LNCaP clone FGC (cell line): ENCODE measurements at places on chromosomes 7 and 10.
A peak's percentile ranks its signal among the peaks of the same experiment; 100 is the strongest.

- no peak for DNase-seq
Measured at GRCh38 chr10:16712883-16713282, 104.3 kb downstream of the RSU1 start.

GRCh38 chr7:100957832-100958421 lies 8.6 kb downstream of the MUC3A start:
- no peak for DNase-seq

DNA sequence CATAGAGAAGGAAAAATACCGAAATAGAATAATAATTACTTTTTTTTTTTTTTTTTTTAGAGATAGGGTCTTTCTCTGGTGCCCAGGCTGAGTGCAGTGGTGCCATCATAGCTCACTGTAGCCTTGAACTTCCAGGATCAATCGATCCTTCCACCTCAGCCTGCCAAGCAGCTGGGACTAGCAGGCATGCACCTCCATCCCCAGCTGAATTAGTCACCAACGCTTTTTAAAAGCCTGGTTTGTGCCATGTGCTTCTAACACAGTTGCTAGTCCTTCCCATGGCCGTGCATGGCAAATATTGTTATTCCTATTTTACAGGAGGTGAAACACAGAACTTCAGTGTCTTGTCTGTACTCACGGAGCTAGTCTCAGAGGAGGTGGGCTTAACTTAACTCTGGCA lies 23.2 kb downstream of the LYZL2 start:
- no peak for DNase-seq

DNA sequence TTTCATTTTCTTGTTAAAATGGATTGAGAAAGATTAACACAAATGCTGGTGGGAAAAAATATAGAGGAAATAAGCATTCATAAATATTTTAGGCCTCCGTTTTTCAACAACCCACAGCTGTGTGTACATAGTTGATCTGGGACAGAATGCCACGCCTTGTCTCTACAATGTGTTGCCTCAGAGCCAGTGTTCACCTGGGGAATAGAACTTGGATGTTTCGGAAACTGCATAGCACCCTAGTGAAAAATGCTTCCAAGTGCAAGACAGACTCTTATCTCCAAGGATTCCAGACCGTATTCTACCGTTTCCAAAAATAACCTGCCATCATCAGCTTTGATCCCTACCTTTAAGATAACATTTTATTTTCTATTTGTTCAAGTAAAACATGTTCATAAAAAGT lies 260.9 kb downstream of the SDK1 start:
- DNase-seq: no peak

DNA sequence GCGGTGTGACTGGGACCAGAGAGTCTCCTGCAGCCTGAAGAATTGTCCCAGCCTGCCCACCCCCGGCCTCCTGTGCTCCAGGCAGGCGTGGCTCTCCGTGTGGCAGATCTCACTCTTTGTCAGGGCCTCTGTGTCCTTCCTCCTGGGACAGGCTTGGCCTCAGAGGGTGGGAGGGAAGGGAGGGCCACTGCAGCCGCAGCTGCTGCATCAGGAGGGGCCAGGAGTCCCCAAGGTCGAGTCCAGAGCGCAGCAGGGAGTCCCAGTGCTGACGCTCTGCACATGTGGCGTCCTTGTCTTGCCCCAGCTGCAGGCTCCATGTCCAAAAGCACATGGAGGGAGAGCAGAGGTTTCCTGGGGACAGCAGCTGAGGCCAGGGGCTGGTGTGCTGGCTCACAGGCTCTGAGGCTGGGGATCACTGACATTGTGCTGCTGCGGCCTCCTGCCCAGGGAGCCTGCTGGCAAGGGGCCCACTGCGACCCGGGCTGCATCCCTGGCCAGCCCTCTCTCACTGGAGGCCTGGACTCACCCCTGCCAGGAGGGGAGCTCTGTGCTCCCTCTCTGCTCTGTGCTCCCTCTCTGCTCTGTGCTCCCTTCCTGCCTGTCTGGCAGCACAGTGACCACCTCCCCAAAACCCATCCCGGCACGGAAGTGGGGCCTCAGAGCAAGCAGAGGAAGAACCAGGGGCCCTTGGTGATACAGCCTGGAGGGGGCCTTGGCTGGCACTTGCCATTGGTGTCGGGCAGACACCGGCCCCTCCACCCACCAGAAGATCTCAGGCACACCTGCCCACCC lies 114.6 kb upstream of the RET start:
- DNase-seq: no peak

- DNase-seq: no peak
Measured at GRCh38 chr10:77584938-77585337, 52.7 kb downstream of the KCNMA1 start.

GRCh38 chr7:655758-656157 lies 70.7 kb upstream of the DNAAF5 start:
- DNase-seq: no peak

DNA sequence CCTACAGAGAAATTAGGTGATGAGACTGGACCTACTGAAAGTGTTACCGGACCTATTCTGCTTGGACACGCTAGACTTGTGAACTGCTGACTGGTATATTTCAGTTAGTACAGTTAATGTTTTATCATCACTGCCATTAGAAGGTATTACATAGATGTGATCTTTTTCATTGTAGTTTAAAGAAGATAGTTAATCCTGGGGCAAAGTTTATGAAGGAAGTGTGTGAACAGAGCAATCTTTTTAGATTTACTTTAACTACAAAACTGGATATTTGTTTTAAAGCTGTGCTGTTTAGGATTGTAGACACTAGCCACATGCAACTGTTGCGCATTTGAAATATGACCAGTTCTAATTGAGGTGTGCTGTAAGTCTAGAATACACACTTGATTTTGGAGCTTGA lies 446.7 kb downstream of the AUTS2 start:
- no peak for DNase-seq

- no peak for DNase-seq
Measured at GRCh38 chr10:131745591-131745990, 155.2 kb upstream of the PPP2R2D start.

DNA sequence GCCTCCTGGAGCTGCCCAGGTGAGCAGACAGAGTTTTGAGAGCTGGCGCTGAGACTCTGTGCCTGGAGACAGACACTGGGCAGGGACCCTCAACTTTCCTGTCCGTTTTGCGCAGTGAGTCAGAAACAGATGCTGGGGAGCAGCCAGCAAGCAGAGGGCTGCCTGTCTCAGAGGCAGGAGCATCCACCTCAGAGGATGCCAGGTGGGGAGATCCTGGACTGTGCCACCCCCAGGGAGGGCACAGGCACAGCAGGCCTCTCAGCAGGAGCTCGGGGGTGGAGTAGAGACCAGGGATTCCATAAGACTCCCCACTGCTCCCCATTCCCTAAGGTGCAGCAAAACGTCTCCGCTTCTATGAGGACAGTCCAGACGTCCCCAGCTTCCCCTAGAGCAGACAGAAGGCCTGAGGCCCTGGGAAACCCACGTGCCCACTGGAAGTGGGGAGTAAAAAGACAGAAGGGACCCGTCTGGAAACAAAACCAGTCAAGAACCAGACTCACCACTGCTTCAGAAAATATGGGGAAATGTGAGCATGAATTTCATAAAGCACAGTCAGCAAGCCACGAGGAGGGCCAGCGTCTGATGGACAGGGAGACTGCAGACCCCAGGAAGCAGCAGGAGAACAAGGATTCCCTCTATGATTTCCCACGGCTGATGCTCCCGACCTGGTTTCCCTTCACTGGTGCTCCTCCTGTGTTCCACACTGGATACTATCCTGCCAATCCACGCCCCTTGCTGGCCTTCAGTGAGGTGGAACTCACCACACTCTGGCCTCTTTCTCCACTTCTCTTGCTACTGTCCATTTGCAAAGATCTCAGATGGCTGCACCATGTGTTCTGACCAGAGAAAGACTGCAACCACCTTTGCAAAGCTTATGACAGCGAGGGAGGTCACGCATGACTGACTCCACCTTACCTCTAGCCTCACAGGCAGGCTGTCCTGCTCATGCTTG lies 151.3 kb upstream of the FAM20C start:
- no peak for DNase-seq

- no peak for DNase-seq
Measured at GRCh38 chr7:141264511-141264910, 190.6 kb downstream of the TMEM178B start.

GRCh38 chr10:77770081-77770867 lies 132.7 kb upstream of the KCNMA1 start:
- DNase-seq: no peak

DNA sequence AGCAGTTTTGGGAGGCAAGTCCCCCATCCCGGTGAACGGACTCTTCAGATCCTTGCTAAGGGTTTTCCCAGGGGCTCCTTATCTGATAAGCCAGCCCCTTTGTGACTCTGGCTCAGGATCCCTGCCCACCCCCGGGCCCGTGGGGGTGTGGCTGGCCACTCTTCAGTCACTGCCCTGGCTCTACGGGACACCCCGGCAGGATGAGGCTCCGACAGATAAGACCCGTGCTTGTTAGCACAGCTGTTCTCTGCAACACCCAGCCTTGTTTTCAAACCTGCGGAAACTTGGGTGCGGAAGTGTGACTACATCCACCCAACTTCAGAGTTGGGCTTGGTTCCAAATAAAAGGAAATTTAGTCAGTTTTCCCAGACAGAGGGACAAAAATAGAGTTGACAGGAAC lies 66.7 kb upstream of the PODXL start:
- no peak for DNase-seq

DNA sequence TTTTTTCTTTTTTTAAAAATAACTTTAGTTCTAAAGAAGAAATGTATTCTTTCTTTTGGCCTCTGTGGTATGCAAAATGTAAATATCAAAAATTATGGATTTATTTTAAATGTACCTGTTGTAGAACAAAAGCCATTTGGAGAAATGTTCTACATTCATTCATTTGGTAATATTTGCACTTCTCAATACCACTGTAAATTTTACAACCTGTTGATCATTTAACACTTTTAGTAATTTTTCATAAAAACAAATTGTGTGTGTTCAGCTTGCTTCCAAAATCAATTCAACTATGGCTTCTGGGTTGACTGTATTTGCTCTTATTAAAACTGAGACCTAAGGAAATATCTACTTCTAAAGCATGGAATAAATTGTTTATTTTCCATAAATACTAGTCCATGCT lies 2.3 kb upstream of the IGF2BP3 start:
- DNase-seq: no peak

GRCh38 chr10:95445223-95445836 lies 115.8 kb downstream of the SORBS1 start:
- no peak for DNase-seq

GRCh38 chr10:16999665-17000451 lies 129.8 kb downstream of the CUBN start:
- DNase-seq: no peak

DNA sequence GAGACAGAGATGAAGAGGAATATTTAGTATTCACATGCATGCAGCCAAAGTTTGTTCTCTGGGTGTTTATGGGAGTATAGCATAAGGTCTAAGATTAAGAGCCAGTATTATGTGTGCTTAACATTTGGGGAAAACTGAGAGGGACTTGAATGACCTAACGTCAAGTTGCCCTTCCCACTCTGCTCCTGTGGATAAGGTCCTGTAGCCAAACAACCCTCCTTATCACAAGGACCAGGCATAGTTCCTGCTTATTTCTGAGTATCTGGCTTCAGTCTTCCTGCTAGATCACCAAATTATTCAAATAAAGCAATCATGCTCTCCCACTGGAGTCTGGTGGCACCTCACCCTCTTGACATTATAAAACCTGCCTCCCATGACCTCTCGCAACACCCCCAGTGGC lies 137.9 kb upstream of the SEMA3E start:
- no peak for DNase-seq

DNA sequence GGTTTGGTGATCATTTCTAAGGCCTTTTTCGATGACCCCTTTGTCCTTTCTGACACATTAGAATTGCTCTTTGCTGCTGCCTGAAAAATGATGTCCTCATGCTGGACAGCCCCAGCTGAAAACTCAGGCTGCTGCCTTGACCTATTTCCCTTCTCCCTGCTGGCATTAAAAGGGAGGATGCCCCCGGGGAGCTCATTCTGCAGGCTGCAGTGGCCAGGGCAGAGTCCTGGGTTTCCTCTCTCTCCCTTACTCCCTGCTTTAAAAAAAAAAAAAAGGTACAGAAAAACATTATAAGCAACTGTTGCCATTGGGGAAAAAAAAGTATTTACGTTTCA lies 35.4 kb downstream of the LRRC4 start:
- DNase-seq: no peak

- no peak for DNase-seq
Measured at GRCh38 chr7:18400726-18401125, 94.8 kb upstream of the HDAC9 start.

- no peak for DNase-seq
Measured at GRCh38 chr10:9060314-9060713, 1005.8 kb downstream of the GATA3 start.

- no peak for DNase-seq
Measured at GRCh38 chr10:54869022-54869421, 68.0 kb upstream of the PCDH15 start.

DNA sequence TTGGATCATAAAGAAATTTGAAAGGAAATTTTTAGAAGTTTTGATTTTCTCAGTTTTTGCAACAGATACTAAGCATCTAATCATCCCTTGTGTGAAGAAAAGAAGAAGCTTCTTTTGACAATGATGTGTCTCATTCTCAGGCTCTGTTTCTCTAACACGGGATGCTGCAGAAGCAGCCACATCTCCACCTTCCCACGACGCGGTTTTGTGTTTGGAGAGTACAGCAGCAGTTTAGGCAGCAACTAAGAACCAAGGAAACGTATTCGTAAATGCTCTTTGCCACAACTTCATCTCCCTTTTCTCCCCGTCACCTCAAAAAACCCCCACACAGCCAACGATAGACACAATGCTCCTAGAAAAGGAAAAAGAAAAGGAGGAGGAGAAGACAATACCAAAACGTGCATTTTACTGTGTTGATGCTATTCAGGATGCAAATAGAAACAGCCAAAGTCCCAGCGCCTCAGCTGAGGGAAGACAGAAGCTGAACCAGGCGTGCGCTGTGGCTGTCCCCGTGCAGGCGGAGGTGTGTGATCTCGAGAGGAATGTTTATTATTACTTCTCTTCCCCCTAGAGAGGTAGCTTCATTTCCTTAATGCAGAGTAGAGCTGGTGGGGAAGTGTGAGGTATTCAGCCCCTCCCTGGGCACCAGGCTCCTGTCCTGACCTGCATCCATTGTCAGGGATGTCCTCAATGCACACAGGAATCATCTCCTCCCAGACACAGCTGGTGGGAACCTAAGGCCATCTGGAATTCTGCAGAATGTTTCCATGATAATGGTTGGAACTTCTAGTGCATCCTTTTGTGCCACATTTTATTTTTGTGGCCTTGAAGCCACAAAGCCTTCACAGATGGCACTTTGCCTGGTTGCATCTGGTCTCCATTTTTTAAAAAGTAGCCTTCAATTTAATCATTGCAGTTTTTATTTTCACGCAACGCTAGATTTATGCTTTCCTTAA lies 174.6 kb upstream of the KLF6 start:
- DNase-seq: no peak

GRCh38 chr7:74173866-74174605 lies at the start of gene EIF4H:
Gene EIF4H (plus strand): TSS chr7:74174356. CDS start chr7:74174384, 28 bp downstream.
- peak; percentile 80 for DNase-seq
